ENCODE measurements at places on chromosomes 1 and 21.

DNA sequence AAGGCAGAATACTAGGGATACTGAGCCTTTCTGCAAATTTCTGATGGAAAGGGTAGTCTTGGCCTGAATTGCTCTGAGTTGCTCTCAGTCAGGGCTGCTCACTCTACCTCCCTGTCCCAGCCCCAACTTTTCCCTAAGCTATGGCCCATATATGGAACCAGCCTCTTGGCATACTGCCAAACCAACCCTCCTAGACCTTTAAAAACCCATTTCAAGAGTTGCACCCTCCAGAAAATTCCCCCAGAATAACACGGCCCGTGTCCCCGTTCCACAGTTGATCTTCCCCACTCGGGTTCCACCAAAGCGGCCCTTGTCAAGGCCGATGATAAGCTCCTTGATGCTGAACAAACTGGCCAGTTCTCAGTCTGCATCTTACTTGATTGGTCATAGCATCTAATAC is 25.4 kb downstream of the SYT6 start:
- DNase-seq: no peak

GRCh38 chr1:24297852-24298232 is 21.3 kb upstream of the GRHL3 start:
- no peak for DNase-seq

- DNase-seq: no peak
These were observed 130.1 kb upstream of the CTTNBP2NL start for GRCh38 chr1:112265931-112266330.

GRCh38 chr1:170674986-170675385 is 11.1 kb downstream of the PRRX1 start:
- DNase-seq: no peak

GRCh38 chr1:61641578-61642336 is 83.2 kb downstream of the TM2D1 start:
- peak; percentile 56 for DNase-seq

DNA sequence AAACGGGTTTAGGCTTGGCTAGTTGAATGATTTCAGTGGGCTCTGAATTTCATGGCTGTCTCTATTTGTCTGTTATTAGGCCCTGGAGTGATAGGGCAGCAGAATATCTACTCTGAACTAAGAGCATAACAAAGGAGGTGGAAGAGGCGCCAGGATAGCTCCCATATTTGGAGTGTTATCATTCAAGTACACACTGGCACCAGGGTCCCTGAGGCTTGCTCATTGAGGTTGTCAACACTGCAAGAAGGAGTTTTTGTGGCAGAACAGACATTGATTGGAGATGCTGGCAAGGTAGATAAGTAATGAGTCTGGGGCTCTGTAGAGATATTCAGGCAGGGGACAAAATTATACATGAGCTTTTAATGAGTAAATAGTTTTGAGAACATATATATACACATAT is 1748.4 kb downstream of the MRPL39 start:
- no peak for DNase-seq

Data from GDM1 (cell line).